ENCODE measurements at places on chromosomes 3 and 15.

DNA sequence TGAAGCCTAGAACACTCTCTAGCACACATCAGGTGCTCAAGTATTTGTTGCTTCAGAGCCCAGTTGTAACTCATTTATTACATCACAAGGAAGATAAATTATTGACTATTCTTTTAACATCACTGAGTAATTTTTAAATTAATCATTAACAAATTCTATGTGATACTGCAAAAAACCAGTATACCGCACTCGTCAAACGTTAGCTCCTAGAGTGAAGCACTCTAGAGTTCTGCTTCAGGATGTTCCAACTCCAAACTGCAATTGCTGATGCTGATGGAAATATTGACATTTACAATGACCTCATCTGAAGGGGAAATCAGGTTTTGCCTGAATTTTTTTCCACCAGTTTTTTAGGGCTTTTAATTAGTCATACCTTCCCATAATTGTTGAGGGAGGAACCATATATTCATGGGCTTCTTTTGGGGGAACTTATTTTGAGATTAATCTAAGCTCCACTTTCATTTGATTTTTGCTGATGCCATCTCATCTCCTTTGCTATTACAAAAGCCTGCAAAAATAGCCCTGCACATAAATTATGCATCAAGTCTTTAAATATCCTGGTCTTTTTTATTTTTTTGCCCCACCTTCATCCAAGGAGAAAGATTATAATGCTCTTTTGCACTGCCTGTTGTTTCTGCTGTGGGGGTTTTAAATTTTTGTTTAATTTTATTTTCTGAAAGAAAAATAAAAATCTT is 123.0 kb upstream of the STAC start:
- H3K4me1 ChIP-seq = no peaks in the 10 kb centered on the region
- H3K27ac ChIP-seq = no peak overlapping the region
- no peaks in the 10 kb centered on the region for H3K36me3 ChIP-seq
- no peaks in the 10 kb centered on the region for H3K27me3 ChIP-seq
- no peak overlapping the region for H3K4me3 ChIP-seq
- DNase-seq = no peak

DNA sequence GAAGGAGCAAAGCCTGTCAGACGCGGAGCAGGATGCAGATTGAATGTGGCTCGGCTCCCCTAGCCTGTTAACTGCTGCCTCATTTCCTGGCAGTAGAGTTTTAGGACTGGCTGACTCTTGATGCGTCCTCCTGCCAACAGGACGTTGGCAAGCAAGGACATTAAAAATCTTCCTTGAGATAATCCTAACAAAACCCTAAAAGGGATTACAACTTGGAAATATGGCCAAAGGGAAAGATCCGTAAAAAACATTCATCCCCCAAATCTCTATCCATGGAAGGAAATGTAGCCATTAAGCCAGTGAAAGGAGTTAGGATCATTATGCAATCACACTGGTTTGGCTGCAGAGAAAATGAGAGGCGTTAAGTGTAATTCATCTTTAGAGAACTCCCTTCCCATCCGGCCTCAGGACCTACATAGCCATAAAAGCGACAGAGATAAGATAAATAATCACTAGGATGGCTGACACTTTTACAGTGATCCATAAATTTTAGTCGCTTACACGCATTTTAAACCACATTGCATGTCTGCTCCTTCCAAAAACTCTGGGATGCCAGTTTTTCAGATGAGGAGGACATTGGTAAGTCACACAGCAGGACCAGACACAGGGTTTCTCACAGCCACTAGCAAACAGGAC is 44.5 kb upstream of the C3orf80 start:
- H3K36me3 ChIP-seq = no peaks in the 10 kb centered on the region
- H3K4me1 ChIP-seq = no peaks in the 10 kb centered on the region
- no peak for DNase-seq
- peaks cover 17% of the 10 kb centered on the region for H3K27me3 ChIP-seq
- H3K27ac ChIP-seq = no peak overlapping the region

- H3K4me1 ChIP-seq = peaks cover 4% of the 10 kb centered on the region
- peaks cover 42% of the 10 kb centered on the region for H3K27me3 ChIP-seq
- no peak overlapping the region for H3K27ac ChIP-seq
- DNase-seq = no peak
These were observed 1030.2 kb downstream of the MCTP2 start for GRCh38 chr15:95261546-95261945.

DNA sequence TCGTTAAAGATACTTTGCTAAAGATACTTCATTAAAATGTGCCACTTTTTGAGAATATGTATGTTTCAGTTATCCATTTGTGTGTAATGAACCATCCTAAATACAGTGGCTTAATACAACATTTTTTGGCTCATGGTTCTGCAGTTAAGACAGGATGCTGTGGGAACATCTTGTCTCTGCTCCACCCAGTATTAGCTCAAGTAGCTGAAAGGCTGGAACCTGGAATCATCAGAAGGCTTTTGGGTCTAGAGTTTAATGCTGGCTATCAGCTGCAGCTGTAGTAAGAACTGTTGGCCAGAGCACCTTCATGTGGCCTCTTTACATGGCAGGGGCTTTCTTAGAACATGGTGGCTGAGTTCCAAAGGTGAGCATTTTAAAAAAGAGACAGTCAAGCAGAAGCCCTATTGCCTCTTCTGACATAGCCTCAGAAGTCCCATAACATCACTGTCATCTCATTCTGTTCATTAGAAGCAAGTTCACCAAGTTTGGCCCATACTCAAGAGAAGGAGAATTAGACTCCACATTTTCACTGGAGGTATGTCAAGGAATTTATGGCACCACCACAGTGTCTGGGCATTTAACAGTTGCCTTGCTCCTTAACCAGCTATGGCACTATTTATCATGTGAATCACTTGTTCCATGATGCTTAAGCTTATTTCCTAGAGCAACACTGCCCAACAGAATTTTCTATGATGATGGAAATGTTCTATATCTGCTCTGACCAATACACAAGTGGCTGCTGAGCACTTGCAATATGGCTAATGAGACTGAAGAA is 70.4 kb upstream of the PDZRN3 start:
- H3K36me3 ChIP-seq = no peaks in the 10 kb centered on the region
- H3K4me3 ChIP-seq = no peak overlapping the region
- no peak for DNase-seq
- H3K4me1 ChIP-seq = no peaks in the 10 kb centered on the region
- no peak overlapping the region for H3K27ac ChIP-seq
- H3K27me3 ChIP-seq = no peaks in the 10 kb centered on the region

DNA sequence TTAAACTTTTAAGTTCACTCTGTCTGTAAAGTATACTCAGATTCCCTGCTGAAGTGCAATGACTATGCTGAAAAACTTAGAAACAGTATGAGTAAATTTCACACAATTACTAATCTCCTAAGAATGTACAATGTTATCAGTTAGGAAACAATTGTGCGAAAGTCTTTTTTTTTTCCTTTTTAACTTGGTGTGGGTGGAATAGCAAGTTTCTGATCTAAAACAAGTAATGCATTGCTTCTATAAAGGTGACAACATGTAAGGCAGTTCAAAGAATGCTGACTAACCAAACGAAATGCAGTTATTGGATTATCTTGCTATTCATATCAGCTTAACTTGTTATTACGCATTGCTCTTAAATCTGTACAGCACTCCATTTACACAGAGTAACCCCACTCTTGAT is 19.3 kb upstream of the SLC12A8 start:
- peaks cover 6% of the 10 kb centered on the region for H3K4me1 ChIP-seq
- DNase-seq = no peak
- no peak overlapping the region for H3K4me3 ChIP-seq
- H3K27ac ChIP-seq = no peak overlapping the region
- peaks cover 39% of the 10 kb centered on the region for H3K36me3 ChIP-seq

DNA sequence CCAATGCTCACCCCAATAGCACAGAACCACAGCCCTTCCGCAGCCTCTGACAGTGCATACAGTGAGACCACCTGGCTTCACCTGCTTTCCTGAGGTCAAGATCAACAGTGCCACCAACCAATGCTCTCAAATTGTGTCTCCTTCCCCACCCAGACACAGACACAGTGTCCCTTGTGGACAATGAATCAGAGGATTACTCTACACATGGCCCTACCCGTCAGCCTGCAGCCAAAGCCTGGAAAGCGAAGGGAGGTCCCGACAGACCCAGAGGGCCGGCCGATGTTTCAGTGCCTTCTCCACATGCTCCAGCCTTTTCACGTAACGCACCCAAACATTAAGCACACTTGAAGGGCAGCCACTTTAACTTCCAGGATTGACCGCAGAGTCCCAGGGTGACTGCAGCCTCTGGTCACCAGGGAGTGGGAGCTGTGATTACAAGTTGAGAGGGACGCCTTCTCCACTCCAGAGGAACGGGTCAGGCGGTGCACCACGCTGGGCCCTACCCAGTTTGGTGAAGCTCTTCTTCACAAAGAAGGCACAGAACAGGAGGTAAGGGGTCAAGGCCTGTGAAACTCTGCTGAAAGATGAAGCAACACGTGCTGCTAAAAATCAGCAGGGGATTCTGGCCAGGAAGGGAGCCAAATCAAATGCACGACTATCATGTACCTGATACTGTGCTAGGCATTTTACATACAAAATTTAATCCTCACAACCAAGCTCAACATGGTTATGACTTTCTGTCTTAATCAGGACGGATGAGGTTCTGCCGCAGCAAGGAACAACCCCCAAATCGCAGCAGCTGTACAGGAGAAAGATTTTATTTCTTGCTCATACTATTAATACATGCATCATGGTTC is 17.2 kb downstream of the KLHL25 start:
- no peak overlapping the region for H3K27ac ChIP-seq
- H3K27me3 ChIP-seq = no peaks in the 10 kb centered on the region
- no peaks in the 10 kb centered on the region for H3K36me3 ChIP-seq
- peaks cover 15% of the 10 kb centered on the region for H3K4me1 ChIP-seq
- no peak for DNase-seq

DNA sequence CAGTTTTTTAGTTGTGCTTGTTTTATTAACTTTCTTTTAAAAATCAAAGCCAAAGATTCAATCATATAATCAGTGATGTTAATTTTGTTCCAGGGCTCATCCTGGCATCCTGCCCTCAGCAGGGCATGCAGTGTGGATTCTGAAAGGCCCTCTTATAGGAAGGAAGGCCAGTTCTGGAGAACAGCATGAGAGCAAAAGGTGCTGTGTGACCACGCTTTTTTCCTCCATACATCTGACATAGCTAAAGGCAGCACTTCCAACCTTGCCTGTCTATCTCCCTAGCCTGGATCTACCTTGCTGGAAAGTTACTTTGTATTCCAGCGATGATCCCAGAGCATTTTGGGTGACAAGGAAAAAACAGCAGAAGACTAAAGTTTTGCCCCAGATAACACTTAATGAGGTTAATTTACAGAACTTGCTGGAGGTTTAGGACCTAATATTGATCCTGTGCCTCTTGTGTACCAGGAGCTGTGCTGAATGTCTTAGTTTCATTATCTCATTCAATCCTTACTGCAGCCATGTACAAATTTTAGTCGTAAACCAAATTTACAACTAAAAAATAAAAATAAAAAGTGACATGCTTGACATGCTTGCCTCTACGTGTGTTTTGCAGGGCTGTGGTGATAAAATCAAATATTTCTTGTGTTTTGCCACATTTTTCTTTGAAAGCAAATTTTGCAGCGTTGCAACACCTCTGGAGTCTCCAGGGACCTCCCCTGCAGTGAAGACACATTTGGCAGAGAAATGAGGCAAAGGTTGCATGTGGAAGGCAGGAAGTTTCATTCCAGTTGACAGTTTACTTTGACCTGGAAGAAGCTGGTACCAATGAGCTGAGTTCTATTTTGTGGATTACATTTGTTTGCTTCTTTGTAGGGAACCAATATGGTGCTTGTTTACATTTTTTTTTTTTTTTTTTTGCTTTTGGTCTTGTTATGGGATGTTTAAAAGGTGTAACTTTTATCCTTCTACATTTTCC is 13.2 kb downstream of the IL1RAP start:
- no peak overlapping the region for H3K4me3 ChIP-seq
- no peaks in the 10 kb centered on the region for H3K4me1 ChIP-seq
- no peak for DNase-seq

GRCh38 chr3:157445857-157446256 is 9.2 kb downstream of the PTX3 start:
- H3K36me3 ChIP-seq = no peaks in the 10 kb centered on the region
- H3K27me3 ChIP-seq = peaks cover 6% of the 10 kb centered on the region
- no peak overlapping the region for H3K4me3 ChIP-seq

DNA sequence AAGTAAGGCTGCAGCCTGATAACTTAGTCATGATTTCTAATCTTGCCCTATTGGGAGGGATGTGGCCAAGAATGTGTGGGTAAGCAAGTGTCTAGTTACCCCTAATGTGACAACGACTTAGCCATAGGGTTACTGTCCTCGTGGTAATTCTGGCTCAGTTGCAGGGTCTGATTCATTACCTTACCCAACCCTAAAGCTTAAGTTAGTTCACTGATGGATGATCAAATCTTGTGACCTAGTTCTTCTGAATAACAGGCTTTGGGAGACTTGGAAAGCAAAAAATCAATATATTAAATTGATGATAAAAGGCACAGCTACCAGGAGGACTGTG is 1.6 kb upstream of the INTS14 start:
- H3K36me3 ChIP-seq = no peaks in the 10 kb centered on the region
- DNase-seq = no peak
- H3K4me3 ChIP-seq = peak overlapping the region; percentile 87
- H3K27ac ChIP-seq = peak overlapping the region; percentile 19
- no peaks in the 10 kb centered on the region for H3K27me3 ChIP-seq

DNA sequence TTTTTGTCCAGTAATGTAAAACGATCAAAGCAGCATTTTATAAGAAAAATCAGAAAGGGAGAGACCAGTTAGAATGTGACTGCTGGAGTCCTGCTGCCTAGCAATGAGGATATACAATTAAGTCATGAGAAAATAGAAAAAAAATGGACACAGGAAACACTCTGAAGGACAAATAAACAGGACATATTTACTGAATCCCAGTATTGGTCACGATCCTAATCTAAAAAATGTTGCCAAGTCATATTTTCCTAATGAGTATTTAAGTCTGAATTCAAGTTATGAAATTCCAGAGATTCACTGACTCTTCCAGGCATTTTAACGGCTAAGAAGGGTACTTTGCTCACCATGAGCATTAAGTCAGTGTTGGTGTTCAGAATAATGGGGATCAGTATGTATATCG is 154.3 kb upstream of the CCDC54 start:
- no peaks in the 10 kb centered on the region for H3K4me1 ChIP-seq
- no peak overlapping the region for H3K27ac ChIP-seq
- H3K4me3 ChIP-seq = no peak overlapping the region
- peaks cover 2% of the 10 kb centered on the region for H3K27me3 ChIP-seq

DNA sequence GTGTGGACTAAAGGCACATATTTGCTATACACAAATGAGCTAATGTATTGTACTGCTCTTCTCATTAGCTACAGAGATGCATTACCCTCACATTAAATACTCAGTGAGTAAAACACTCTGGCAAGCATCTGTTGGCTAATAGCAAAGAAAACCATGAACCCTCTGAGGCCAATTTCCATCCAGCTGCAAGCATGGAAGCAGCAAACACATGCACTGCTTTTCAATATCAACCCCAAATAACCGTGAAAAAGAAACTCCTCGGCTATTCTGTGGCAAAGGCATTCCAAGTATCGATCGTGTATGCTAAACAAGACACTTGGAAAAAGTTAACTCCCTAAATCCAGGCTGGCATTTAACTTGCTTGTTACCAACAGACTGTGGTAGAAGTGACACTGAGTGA is 67.0 kb downstream of the PEAK1 start:
- H3K4me3 ChIP-seq = no peak overlapping the region
- H3K27me3 ChIP-seq = no peaks in the 10 kb centered on the region
- no peak for DNase-seq

- H3K27me3 ChIP-seq = no peaks in the 10 kb centered on the region
- H3K4me1 ChIP-seq = no peaks in the 10 kb centered on the region
- H3K4me3 ChIP-seq = no peak overlapping the region
- DNase-seq = no peak
- no peaks in the 10 kb centered on the region for H3K36me3 ChIP-seq
These were observed 418.8 kb downstream of the EPHB1 start for GRCh38 chr3:135213822-135214221.

Data from activated CD4-positive, alpha-beta T cell treated with anti-CD3 and anti-CD28 coated beads, Interleukin-2, amount 10 ng/mL, durations not matched to agents 7 days and 5 days (primary cell).